ENCODE measurements at places on chromosomes 16 and 17. TPM values are rescaled to one million over a fixed set of nuclear protein-coding genes. Genes with fewer than 3 reads are reported as not detected.
A peak's percentile ranks its signal among the peaks of the same experiment; 100 is the strongest.

DNA sequence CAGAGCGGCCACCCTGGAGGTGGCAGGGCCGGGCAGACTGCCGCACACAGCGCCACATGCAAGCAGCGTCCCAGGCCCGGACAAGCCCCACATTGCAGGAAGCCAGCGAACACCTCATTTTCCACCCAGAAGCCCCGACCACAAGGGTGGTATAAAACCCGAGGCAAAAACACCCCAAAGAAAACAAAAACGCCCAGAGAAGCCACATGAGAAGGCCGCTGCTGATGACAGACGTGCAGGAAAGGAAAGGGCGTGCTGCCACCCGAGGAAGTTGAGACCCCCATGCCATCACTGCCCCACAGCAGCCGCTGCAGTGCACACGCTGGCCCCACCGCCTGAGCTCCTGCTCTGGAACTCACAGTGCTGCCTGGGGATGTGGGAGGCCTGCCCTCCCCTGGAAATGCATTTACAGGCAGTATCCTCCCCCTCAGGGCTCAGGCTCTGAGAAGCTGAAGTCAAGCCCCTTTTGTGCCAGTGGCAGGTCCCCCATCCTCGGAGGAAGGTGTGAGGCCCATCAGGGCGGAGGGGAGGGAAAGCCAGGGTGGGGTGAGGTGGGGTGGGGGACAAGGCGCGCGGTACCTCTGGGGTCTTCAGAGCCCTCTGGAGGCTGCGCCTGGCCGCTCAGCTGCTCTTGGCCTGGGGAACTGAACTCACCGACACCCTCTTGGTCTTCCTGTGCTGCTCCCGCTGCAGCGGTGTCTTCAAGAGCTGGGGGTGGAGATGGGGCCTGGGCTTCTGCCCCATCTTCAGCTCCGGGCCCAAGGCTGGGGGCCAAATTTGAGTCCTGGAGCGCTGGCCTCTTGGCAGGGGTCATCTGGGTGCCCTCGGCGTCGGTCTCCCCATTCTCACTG is 62.0 kb downstream of the IL21R start:
- no peak overlapping the region for H3K4me3 ChIP-seq
- H3K36me3 ChIP-seq: peaks cover 17% of the 10 kb centered on the region

GRCh38 chr16:1980770-1981087 is 540 bp downstream of the NOXO1 start:
- DNase-seq: no peak
- peaks cover 11% of the 10 kb centered on the region for H3K4me1 ChIP-seq
- no peak overlapping the region for H3K4me3 ChIP-seq
- no peak overlapping the region for H3K27ac ChIP-seq

GRCh38 chr17:11644265-11645212 is 46.3 kb downstream of the DNAH9 start:
- peak; percentile 39 for DNase-seq
- H3K27ac ChIP-seq: no peak overlapping the region
- no peak overlapping the region for H3K4me3 ChIP-seq
- no peaks in the 10 kb centered on the region for H3K4me1 ChIP-seq
- H3K36me3 ChIP-seq: no peaks in the 10 kb centered on the region
- peaks cover 11% of the 10 kb centered on the region for H3K27me3 ChIP-seq

DNA sequence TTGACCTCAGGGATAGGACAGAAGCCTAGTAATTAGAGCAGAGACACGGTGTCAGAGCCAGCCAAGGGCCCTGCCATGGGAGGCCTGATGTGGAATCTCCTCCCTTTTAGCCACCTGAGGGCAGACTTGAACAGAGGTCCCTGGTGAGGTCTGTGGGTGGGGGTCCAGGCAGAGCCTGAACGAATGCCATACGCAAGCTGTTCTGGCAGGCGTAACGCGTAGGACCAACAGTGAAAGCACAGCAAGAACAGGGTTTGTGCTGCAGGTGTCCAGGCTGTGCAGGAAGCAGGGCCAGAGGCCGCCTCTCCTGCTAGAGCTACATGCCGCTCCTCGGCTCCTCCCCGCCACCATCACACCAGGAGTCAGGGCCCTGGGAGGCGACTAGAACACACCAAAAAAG is 81.9 kb upstream of the TBX2 start:
- DNase-seq: no peak
- H3K27me3 ChIP-seq: peaks cover 16% of the 10 kb centered on the region
- H3K27ac ChIP-seq: no peak overlapping the region
- peaks cover 8% of the 10 kb centered on the region for H3K4me1 ChIP-seq

- peak overlapping the region; percentile 69 for H3K27ac ChIP-seq
- no peak overlapping the region for H3K4me3 ChIP-seq
- no peak for DNase-seq
Measured at GRCh38 chr17:66714046-66715023, 120.6 kb upstream of the CACNG5 start.

GRCh38 chr17:10106067-10106466 is 92.3 kb downstream of the GAS7 start:
- H3K36me3 ChIP-seq: no peaks in the 10 kb centered on the region
- no peak overlapping the region for H3K27ac ChIP-seq
- H3K4me1 ChIP-seq: no peaks in the 10 kb centered on the region
- no peak overlapping the region for H3K4me3 ChIP-seq
- H3K27me3 ChIP-seq: peaks cover 8% of the 10 kb centered on the region
- no peak for DNase-seq

- H3K4me3 ChIP-seq: no peak overlapping the region
- H3K36me3 ChIP-seq: no peaks in the 10 kb centered on the region
- no peak for DNase-seq
Measured at GRCh38 chr16:71464231-71464630, 2.2 kb upstream of the ZNF23 start.

GRCh38 chr17:75094871-75095399 is 7.2 kb downstream of the SLC16A5 start:
- peaks cover 3% of the 10 kb centered on the region for H3K36me3 ChIP-seq
- H3K4me3 ChIP-seq: no peak overlapping the region
- DNase-seq: no peak
- H3K27me3 ChIP-seq: no peaks in the 10 kb centered on the region
- H3K4me1 ChIP-seq: peaks cover 18% of the 10 kb centered on the region

- H3K27ac ChIP-seq: no peak overlapping the region
- H3K36me3 ChIP-seq: peaks cover 10% of the 10 kb centered on the region
- no peak overlapping the region for H3K4me3 ChIP-seq
- H3K27me3 ChIP-seq: no peaks in the 10 kb centered on the region
- peaks cover 2% of the 10 kb centered on the region for H3K4me1 ChIP-seq
- no peak for DNase-seq
Measured at GRCh38 chr17:32021615-32021955, 14.4 kb downstream of the LRRC37B start.

GRCh38 chr16:2384426-2384825 is 43.9 kb upstream of the ABCA3 start:
- no peak for DNase-seq
- H3K27ac ChIP-seq: no peak overlapping the region
- H3K36me3 ChIP-seq: peaks cover 1% of the 10 kb centered on the region
- H3K4me1 ChIP-seq: peaks cover 7% of the 10 kb centered on the region
- no peak overlapping the region for H3K4me3 ChIP-seq

GRCh38 chr16:88505405-88506082 is 52.5 kb downstream of the ZFPM1 start:
- DNase-seq: no peak
- peak overlapping the region; percentile 57 for H3K4me3 ChIP-seq
- peaks cover 1% of the 10 kb centered on the region for H3K36me3 ChIP-seq
- H3K27me3 ChIP-seq: no peaks in the 10 kb centered on the region
- H3K4me1 ChIP-seq: peaks cover 30% of the 10 kb centered on the region
- H3K27ac ChIP-seq: peak overlapping the region; percentile 95

GRCh38 chr17:80289616-80290015 is 29.0 kb downstream of the RNF213 start:
- no peaks in the 10 kb centered on the region for H3K4me1 ChIP-seq
- no peak for DNase-seq
- H3K36me3 ChIP-seq: peaks cover 11% of the 10 kb centered on the region
- no peak overlapping the region for H3K27ac ChIP-seq

DNA sequence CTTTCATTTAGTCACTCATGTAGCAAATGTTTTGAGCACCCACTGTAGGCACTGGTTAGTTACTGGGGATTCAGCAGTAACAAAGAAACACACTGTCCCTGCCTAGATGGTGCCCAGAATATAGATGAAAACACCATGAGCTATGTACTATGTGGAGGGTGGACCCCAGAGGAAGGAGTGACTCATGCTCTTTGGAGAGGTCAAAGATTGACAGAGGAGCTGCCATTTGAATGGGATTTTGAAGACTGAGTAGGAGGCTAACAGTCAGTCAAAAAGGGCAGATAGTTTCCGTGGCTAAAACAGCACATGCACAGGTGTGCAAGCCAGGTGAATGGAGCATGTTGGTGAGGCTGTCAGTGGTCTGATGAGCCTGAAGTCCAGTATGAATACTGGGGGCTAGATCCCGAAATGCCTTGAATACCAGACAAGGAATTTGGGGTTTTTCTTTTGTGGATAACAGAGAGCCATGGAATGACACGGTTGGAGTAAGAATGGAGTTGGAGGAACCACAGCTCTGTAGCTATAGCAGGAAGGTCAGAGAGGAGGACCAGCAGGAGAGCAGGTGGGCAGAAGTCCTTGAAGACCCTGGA is 6.1 kb downstream of the IL21R start:
- no peak for DNase-seq
- peaks cover 4% of the 10 kb centered on the region for H3K27me3 ChIP-seq
- no peaks in the 10 kb centered on the region for H3K4me1 ChIP-seq
- no peaks in the 10 kb centered on the region for H3K36me3 ChIP-seq

DNA sequence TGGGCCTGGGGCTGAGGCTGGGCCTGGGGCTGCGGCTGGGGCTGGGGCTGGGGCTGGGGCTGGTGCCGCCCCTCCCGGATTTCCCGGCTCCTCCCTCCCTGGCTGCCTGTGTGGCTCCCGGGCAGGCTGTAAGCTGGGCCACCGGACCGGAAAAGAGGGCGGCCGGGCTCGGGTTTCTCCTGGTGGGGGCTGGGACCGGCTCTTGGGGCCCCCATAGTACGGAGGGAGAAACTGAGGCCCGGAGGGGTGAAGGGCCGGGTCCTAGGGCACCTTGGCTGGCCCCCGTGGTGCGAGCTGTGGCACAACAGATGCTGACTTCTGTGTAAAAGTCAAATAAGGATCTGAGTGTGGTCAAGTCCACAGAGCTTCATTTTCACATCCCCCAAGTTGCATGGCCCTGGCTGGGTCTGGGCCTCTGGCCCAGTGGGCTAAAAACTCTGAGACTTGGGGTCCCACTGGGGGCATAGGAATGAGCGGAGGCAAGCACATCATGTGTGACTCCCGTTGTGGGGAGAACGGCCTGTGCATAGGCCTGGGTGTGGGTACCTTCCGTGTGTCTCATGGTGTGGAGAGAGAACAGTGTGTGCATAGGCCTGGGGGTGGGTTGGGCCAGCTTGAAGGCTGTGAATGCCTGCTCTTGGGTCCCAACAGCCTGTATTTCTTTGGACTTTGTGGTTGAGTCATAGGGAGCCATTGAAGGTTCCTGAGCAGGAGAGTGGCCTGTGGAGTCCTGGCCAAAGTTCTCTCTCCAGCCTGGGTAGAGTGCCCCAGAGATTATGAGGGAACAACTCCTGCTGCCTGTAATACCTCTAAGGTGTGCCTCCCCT is 123.9 kb upstream of the CIBAR2 start:
- no peak overlapping the region for H3K27ac ChIP-seq
- no peaks in the 10 kb centered on the region for H3K4me1 ChIP-seq

- no peak overlapping the region for H3K27ac ChIP-seq
- no peaks in the 10 kb centered on the region for H3K36me3 ChIP-seq
- no peak for DNase-seq
- H3K4me3 ChIP-seq: no peak overlapping the region
Measured at GRCh38 chr16:35562471-35562870, 2103.1 kb downstream of the TP53TG3F start.

DNA sequence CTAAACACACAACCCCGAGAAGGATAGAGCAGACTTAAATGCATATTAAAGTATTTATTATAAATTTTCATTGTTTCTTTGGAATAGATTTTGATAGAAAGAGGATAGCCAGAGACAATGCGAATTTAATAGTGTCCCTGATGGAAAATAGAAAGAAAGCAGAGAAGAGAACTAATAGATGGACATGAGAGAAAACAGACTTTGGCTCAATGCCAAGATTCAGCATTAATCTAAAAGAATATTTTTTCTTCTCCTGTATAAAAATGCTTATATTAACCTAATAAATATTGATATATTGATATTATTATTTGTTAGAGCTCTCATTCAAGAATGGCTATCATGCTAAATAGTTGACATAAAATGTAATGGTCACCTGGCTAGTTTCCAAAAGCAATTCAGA is 173.4 kb downstream of the KIF2B start:
- no peak overlapping the region for H3K4me3 ChIP-seq
- H3K27me3 ChIP-seq: no peaks in the 10 kb centered on the region
- no peaks in the 10 kb centered on the region for H3K4me1 ChIP-seq
- DNase-seq: no peak
- H3K27ac ChIP-seq: no peak overlapping the region

DNA sequence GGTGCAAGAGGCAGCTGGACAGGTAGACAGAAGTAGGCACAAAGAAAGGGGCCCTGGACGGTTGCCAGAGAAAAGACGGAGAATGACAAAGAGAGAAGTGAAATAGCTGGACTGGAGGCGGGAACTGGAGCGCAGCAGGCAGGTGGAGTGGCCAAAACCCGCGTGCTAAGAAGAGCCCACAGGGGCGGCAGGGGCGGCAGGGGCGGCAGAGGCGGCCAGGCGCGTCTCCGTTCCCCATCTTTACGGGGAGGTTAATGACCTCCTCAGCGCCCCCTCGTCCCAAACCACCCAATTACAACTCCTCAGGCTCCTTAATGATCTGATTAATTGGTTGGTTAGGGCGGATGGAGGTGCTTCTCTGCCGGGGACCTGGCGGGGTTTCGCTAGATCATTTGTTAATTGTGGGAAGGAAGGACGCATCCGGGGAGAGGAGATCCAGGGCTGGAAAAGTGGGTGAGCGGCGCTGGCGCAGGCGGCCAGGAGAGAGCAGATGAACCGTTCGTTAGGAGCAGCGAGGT is 15.4 kb upstream of the HOXB9 start:
- no peaks in the 10 kb centered on the region for H3K36me3 ChIP-seq
- no peak overlapping the region for H3K27ac ChIP-seq
- peaks cover 97% of the 10 kb centered on the region for H3K27me3 ChIP-seq
- DNase-seq: no peak
- no peaks in the 10 kb centered on the region for H3K4me1 ChIP-seq

Gene PDP2
- total RNA-seq: 20.0 TPM

Gene CDH1
- total RNA-seq: 545 TPM

Gene PRKCB
- 0.27 TPM for total RNA-seq

Gene KRTAP1-5
- total RNA-seq: not detected

Gene TMEM204
- total RNA-seq: not detected

Gene RAPGEFL1
- 18.3 TPM for total RNA-seq

Gene CCL17
- not detected for total RNA-seq

Gene RAB26
- total RNA-seq: 20.4 TPM

Gene LGALS9C
- not detected for total RNA-seq

Gene C1QBP
- total RNA-seq: 108 TPM

Gene CLEC18A
- total RNA-seq: 4.1 TPM

Gene SECTM1
- total RNA-seq: not detected

Gene LPO
- 0.16 TPM for total RNA-seq

Gene ZNF747
- total RNA-seq: 18.1 TPM

Gene RUNDC3A
- total RNA-seq: 8.4 TPM

Gene SLFN14
- not detected for total RNA-seq

Gene STARD3
- 57.0 TPM for total RNA-seq

Measured in progenitor cell of endocrine pancreas (in vitro differentiated cells).